Activated CD4-positive, alpha-beta T cell treated with anti-CD3 and anti-CD28 coated beads, Interleukin-2, amount 10 ng/mL, durations not matched to agents 7 days and 5 days (primary cell): ENCODE measurements at places on chromosomes 12 and 14.

DNA sequence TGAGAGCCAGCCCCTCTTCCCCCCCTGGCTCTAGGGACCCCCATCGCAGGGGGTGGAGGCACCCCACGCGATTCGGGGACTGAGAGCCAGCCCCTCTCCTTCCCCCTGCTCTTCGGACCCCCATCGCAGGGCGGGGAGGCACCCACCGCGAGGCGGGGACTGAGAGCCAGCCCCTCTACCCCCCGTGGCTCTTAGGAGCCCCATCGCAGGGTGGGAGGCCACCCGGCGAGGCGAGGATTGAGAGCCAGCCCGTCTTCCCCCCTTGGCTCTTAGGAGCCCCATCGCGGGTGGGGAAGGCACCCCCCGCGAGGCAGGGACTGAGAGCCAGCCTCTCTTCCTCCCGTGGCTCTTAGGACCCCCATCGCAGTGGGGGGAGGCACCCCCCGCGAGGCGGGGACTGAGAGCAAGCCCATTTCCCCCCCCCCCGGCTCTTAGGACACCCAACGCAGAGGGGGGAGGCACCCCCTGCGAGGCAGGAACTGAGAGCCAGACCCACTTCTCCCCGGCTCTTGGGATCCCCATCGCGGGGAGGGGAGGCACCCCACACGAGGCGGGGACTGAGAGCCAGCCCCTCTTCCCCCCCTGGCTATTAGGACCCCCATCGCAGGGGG, 45.6 kb downstream of the DDX11 start:
- no peak for DNase-seq

DNA sequence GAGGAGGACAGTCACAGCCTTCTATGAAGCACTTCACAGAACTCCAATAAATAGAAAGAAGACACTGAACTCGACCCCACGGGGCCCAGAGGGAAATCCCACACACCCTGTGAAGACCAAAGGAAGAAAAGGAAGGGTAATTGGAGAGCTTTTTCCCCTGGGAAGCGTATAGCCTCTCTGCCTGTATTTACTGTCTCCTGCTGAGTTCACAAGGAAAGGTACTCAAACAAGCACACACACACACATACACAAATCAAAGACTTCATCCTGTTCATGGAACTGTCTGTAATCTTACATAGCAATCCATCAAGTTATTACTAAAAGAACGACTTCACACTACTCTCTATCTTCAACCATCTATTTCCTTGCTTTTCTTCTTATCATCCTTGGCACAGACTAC, 15.3 kb downstream of the FOXN3 start:
- DNase-seq, result no peak

DNA sequence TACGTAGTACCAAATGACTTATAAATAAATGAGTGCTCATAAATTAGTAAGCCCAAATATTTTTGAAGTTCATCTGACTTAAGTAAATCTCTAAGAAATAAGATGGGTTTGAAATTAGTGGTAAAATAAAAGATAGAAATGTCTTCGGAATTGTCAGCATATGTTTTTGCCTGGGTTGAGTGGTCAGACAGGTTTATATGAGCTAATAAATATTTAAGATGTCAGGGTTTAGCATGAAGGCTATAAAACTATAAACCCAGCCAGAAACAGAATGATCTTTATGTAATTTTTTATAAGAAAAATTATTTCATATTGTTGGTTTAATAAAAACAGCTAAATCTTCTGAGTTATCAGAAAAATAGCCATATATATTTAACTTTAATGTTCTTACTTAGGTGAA, 37.3 kb downstream of the JAG2 start:
- no peak for DNase-seq

DNA sequence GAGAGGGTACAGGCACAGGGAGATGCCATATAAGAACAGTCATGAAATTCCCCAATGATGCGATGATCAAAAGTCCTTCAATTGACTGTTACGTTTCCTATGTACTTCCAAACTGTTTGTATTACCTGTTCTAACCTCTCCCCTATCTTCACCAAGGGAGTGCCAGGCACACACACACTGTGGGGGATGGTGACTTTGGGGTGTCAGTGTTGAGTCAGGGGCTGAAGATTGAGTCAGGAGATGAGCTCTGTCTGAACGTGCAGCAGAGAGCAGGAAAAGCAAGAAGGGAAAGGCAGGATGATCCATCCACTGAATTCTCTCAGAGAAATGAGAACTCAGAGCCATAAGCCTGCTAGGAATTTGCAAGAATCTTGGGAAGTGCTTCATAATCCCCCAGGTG, 153.4 kb downstream of the EFCAB11 start:
- no peak for DNase-seq

DNA sequence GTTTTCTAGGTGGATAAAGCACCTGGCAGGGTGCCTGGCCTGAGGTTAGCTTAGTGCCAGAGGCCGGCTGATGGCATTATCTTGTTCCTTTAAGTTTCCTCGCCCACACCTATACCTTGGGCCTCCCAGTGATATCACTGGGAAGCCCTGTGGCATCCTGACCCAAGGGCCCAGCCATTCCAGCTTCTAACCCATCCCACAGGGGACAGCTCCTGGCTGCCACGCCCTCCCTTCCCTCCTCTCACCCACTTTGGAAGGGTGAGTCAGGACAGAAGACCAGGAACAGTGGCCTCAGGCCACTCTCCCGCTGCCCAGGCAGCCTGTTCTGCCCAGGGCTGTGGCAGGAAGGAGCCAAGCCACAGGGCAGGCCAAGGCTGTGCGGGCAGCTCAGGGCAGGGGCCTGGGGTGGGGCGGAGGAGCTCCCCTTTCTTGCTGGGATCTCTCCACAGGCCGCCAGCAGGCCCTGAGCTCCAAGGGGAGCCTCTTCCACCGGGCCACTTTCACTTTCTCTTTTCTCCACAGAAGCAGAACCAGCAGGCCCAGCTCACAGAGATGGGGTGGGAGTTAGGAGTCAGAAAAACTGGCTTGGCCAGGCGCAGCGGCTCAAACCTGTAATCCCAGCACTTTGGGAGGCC, 75.1 kb downstream of the IRF2BPL start:
- peak; percentile 78 for DNase-seq

GRCh38 chr14:39739796-39740195, 307.6 kb upstream of the FBXO33 start:
- DNase-seq, result no peak

GRCh38 chr14:90628825-90629224, 187.4 kb downstream of the TTC7B start:
- no peak for DNase-seq

DNA sequence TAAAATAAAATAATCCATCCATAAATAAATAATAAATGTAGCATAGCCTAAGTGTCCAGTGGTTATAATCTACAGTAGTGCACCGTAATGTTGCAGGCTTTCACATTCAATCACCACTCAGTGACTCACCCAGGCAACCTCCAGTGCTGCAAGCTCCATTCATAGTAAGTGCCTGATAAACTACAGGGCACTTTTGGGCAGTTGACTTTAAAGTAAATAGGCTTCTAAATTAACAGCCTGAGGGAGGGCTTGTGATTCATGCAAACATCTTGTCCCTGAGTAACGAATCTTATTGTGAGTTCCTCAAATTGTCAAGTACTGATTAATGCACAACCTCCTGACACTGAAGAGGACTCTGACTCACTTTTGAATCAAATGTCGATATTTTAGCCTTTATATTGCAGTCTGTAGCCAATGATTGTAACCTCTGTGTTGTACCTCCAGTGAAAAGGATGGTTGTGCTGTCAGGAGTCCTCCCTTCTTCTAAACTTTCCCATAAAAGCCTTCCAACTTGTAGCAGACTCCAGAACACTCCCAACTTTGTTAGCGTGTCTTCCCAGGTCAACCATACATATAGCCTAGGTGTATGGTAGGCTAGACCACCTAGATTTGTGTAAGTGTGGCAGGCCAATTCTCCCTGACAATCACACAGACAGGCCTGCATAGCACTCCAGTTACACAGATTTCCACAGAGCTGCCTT, 55.0 kb upstream of the BICD1 start:
- DNase-seq, result no peak

DNA sequence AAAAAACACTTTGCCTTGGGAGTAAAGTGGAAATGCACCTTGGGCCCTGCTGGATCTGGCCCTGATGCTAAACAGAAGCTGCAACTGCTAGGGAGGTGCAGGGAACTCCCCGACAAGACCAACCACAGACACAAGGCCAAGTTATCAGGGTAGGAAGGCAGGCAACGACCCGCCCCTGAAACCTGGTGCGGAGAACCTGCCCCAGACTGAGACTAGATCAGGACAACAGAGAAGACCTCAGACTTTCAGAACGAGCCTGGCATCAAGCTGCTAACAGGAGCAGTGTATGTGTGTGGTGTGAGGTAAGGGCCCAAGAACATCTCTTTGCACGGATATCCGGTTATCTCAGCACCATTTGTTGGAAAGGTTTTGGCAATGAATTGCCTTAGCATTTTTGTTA, 233.7 kb upstream of the RTL1 start:
- DNase-seq, result no peak

DNA sequence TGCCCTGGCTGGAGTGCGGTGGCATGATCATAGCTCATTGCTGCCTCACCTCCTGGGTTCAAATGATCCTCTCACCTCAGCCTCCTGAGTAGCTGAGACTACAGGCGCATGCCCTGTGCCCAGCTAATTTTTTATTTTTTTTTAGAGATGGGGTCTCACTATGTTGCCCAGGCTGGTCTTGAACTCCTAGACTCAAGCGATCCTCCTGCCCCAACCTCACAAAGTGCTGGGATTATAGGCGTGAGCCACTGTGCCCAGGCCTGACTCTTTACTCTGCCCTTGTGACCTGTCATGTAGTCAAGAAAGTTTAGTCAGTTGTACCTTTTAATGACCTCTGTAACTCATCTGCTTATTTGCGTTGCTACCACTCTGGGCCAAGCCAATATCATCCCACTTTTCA, 55.7 kb downstream of the PROX2 start:
- DNase-seq, result no peak

GRCh38 chr14:74501135-74501614, 7.6 kb downstream of the ISCA2 start:
- no peak for DNase-seq

DNA sequence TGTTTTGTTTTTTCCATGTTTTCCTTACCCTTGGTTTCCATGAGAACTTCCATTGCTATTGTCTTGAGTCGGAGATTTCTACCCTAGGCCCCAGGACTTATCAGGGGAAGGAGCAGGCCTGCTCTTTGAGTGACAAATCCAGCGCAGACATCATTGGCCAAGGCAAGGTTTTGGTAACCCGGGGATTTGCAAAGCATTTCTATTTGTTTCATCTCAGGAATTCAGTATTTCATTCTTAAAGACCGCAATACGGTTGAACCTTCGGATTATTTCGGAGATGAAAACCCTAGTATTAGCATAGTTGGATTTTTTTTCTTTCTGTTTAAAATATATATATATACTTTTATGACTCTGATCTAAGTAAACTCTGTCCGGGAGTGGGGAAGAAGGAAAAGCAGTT, 62.0 kb downstream of the TMEM132C start:
- no peak for DNase-seq

DNA sequence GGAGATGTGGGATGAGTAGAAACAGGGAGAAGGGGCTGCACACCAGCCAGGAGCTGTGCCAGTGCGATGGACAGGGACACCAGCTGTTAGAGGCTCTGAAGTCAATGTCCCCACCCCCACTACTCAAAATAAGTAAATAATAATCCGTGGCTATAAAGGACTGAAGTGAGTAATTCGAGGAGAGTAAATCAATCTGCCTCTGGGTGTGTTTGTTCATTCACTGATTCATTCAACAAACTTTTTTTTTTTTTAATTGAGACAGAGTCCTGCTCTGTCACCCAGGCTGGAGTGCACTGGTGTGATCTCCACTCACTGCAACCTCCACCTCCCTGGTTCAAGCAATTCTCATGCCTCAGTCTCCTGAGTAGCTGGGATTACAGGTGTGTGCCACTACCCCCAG, 363.6 kb downstream of the TMEM132D start:
- no peak for DNase-seq

DNA sequence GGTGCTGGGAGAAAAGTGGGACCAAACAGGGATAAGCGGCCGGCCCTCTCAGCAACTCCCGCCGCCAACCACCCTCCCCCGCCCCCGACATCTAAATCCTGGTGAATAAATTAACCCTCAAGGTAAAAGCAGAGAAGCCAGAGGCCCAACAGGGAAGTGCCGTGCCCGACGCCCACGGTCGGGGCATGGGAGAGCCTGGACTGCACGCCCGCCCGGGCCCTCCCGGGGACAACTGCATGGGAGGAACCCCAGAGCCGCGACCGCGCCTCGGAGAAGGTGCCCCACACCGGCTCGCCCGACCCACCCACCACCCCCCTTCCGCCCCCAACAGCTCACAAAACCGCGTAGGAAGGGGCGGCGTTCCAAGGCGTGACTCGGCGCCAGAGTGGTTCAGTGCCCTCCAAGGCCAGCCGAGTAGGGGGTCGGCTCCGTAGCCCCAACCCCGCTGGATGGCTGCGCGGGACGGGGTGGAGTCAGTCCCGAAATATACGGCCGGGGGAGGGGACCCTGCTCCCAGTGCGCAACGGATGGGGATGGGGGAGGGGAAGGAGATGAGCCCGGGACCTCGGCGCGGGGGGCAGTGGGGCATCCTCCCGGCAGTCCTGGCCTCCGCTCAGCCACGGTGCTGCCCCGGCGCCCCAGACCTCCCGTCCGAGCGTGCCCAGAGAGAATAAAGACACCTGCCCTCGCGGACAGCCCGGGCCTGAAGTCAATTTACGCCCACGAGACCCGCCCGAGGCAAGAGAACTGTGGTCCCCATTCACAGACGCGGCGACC, 732 bp downstream of the SLC25A29 start:
- DNase-seq, result peak; percentile 24

DNA sequence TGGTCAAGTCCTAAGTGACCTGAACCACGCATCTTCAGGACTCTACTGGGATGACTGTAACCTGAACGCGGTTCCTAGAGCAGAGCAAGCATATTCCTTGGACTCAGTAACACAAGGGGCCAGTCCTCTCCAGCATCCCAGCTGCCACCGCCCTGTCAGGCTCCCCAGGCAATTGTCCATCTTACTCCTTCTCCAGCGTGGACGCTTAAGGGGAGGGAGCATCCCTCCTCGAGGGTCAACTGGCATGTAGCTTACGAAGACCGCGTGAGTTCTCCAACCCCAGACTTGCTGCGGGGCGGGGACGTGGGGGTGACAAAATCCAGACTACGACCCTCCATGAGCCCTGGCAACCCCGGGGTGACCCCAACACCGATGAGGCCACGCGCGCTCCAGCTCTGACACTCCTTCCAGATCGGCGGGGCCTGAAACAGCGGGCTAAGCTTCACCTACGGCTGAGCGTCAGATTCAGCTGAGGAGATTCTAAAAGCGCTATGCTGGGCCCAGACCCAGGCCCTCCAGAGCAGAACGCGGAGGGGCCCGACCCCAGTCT, 846 bp upstream of the MTHFD1 start:
- peak; percentile 19 for DNase-seq

DNA sequence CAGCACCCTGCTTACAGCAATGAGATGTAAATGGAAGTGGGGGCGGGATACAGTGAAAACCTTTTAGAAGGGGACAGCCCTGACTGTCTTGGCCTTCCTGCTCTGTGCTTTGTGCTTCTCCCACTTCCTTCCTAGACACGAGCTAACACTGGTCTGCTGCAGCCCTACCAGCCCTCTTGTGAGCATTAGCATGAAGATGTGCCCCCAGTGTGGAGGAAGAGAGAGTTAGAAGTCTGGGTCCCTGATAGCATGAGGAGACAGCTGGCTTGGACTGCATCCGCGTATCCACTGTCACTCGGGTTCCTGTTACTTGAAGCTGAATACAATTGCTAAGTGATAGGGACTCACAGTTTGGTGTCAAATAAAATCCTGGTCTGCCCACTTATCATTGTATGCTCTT, 248.1 kb upstream of the SOX5 start:
- no peak for DNase-seq
